ENCODE measurements at places on chromosomes 12 and 14.

- DNase-seq = no peak
These were observed 14.5 kb upstream of the IL22 start for GRCh38 chr12:68267892-68268396.

DNA sequence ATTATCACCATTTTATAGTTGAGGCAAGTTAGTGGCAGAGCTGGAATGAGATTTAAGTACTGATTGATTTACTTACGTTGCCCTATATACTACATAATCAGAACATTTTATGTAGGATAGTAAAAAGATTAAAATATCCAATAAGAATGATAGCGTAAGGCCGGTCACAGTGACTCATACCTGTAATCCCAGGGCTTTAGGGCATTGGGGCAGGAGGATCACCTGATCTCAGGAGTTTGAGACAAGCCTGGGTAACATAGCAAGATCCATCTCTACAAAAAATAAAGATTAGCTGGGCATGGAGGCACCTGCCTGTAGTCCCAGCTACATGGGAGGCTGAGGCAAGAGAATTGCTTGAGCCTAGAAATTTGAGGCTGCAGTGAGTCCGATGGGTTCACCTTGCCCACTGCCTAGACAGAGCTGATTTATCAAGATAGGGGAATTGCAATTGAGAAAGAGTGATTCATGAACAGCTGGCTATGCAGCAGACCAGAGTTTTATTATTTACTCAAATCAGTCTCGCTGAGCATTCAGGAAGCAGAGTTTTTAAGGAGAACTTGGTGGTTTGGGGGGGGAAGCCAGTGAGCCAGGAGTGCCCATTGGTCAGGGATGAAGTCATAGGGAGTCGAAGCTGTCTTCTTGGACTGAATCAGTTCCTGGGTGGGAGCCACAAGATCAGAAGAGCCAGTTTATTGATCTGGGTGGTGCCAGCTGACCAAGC lies 24.7 kb upstream of the SGPP1 start:
- DNase-seq = no peak

DNA sequence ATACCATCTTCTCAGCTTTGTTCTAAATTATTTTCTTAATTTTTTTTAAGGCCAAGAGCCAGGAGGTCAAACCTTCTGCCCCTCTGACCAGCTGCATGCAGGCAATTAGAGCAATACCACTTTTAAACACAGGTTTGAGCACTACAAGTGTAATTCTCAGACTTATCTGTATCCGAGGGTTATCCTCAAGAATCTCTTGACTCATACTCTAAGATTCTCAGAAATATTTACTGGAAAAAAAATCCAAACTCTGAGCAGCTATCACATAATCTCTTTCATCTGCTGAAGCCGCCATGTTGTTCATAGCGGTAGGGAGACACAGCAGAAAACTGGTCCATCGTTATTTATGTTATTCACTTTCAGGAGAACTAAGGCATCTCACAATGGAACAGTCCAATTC lies 27.4 kb upstream of the PTHLH start:
- no peak for DNase-seq

- DNase-seq = no peak
These were observed 20.5 kb downstream of the CCND2 start for GRCh38 chr12:4293966-4294505.

DNA sequence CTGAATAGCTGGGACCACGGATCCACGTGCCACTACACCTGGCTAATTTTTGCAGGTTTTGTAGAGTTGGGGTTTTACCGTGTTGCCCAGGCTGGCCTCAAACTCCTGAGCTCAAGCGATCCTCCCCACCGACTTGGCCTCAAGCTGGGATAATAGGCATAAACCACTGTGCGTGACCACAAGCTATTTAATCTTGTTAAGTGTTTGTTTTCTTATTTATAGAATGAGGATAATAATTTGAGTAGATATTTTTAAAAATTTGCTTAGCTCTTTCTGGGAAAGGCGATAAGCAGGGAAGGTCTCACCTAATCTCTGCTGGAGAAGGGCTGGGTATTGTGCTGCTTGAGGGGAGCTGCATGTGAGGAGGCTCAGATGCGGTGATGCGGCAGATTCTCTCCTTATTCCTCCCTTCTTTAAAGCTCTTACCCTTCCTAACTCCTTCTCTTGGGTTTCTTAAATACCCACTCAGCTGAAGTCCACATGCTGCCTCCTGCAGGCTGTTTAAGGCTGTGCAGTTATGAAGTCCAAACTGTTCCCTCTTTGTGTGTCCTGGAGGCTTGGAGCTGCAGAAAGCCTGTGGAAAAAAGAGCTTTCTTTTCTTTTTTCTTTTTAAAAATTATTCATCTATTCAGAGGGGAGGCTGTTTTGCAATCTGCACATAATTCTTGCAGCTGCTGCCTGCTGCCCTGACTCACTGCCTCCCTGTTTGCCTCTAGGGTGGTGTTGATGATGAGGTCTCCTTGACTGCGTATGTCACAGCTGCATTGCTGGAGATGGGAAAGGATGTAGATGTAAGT lies 37.9 kb downstream of the A2ML1 start:
- no peak for DNase-seq

- no peak for DNase-seq
These were observed 2.3 kb upstream of the AGAP2 start for GRCh38 chr12:57740656-57741412.

DNA sequence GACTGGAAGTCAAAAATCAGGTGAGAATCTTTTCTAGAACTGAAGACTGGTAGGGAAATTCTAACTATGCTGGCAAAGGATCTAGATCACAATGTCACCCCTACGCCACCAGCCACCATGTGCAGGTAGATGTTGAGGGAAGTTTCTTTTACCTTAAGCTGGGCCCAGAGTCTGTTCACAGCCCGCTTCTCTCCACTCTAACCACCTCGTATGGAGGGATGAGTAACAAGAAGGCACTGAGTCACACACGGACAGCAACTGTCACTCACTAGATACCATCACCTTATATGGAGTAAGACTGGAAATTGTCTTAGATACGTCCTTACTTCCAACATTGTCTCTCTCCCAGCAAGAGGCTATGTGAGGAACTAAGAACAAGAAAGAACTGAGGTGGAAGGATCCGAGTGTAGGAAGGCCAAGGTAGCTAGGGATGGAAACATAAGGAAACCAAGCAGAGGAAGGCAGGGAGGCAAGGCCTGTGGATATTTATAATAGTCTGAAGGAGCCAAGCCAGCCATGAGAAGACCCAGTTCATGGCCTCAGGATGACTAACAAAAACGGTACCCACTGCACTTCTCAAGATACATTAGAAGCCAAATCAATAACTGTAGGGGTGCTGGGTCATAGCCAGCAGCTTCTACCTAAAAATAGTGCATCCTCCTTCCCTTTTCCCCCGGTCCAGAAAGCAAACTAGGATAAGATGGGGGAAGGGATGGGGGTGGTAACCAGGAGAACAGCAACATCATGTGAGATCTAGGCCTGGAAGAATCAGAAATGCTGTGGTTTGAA lies 15.5 kb downstream of the REM2 start:
- DNase-seq = no peak

DNA sequence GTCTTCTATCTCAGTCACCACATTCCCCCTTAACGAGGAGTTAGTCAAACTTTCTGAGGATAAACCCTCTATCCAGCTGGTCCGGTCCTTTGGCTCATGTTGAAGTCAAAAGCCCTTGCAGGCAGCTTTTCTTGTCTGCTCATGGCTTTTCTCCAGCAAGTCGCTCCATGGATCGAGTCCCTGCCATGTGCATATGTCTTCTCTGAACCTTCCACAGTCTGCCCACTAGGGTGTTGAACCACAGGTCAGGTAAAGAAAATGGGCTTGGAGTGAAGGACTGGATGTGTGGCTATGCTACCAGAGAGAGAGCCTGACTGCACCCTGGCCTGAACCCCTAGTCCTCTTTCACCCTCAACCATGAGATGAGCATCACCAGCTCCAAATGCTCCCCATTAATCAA lies 22.8 kb downstream of the C14orf132 start:
- no peak for DNase-seq

DNA sequence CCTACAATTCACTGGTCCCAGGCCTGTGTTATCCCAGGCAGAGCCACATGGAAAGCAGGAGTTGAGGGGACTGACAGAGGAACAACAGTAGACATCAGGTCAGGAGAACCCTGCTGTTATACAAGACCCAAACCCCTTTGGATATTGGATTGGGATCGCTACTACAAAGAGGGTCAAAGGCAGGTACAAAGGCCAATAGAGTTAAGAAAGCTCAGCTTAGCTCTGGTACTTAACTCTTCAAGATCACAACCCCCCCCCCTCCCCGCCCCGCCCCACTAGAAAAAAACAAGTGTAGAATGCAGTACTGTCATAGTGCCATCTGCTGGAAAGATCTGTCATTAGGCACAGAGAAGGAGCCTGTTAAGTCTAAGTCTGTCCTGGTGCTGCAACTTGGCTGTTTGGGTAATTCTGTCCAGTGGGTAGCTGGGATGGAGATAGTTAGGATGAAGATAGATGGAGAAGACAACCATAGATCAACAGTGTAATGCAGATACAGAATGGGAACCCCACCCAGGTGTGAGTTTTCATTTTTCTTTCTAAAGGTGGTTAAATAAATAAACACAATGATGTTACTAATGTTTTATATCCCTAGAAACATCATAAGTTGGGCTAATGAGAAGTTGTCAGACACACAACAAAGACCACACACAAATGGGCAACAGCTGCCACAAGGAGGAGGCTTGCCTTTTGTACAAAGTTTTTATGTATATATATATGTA lies 17.2 kb downstream of the REM2 start:
- peak; percentile 20 for DNase-seq

GRCh38 chr12:13436182-13436581 lies 239.7 kb downstream of the EMP1 start:
- DNase-seq = no peak

DNA sequence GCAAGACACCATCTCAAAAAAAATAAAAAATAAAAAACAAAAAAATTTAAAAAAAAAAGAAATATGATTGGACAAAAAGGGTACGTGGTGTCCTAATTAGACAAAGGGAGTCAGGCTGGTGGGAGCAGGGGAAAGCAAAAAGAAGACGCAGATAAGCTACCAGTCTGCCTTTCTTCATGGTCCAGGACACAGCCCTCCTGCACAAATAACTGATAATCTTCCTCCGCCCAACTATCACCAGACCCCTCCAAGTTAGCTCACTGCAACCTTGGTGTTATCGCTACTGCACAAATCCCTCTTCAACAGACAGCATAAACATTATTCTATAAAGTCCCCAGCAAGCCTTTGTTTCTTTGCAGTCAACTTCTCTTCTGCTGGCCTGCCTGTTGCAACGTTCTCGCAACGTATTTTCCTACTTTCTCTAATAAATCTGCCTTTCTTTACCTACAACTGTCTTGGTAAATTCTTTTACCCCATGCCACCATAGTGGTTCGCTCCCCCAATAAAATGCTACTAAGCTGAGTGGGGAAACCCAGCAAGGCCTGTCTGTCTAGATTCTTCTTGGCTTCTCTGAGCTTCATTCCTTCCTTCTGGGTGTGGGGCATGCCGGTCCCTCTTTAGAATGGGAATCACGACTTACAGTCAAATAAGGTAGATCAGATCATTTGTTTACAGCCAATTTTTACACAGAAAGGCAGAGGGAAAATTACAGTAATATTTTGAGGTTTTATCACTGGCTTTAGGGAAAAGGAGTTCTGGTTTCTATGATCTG lies 14.6 kb upstream of the DNAL1 start:
- no peak for DNase-seq

DNA sequence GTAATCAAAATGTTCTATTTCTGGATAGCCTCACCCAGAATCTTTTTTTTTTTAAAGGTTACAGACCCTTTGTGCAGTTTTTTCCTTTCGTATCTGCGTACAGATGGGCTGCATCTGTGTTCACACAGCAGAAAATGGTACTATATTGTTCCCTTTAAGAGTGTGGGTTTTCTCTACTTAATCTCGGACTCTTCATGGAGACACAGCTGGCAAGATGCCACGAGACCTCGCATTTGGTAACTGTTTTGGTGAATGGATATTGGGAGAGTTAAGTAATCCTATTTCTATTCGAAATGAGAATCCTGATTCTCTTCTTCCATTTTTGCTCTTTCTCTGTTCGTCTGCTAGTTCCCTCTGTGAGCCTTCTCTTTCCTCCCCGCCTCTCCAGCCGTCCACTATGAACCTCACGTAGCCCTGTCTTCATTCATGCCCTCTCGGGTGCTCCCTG lies 85.7 kb downstream of the SAMD4A start:
- no peak for DNase-seq

GRCh38 chr12:125131958-125132357 lies 66.7 kb downstream of the AACS start:
- DNase-seq = no peak

DNA sequence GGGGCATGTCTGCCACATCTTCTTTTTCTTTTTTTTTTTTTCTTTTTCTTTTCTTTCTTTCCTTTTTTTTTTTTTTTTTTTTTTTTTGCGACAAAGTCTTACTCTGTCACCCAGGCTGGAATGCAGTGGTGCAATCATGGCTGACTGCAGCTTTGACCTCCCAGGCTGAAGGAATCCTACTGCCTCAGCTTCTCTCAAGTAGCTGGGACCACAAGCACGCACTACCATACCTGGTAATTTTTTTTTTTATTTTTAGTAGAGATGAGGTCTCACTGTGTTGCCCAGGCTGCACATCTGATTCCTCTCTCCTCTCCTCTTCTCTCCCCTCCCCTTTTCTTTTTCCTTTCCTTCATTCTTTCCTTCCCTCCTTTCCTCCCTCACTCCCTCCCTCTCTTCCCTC lies 18.5 kb downstream of the SLC15A5 start:
- no peak for DNase-seq

GRCh38 chr12:104121001-104121400 lies 17.0 kb downstream of the NFYB start:
- no peak for DNase-seq

DNA sequence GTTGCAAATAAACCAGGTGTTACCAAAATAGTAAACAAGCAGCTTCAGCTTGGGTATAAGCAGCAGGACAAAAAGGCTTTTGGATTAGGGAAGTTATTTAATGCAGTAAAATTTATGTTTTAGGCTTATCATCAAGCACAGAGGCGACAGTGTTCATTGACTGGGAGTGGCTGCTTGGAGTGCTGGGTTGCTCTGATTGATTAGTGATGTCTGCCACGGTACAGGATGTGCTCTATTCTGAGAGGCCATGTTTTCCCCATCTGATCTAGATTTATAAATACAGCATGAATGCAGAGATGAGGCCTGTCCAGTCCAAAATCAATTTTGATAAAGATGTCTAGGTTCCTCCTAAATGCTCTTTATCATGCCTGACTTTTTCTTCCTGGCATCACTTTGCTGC lies 83.5 kb downstream of the MAP1LC3B2 start:
- no peak for DNase-seq

DNA sequence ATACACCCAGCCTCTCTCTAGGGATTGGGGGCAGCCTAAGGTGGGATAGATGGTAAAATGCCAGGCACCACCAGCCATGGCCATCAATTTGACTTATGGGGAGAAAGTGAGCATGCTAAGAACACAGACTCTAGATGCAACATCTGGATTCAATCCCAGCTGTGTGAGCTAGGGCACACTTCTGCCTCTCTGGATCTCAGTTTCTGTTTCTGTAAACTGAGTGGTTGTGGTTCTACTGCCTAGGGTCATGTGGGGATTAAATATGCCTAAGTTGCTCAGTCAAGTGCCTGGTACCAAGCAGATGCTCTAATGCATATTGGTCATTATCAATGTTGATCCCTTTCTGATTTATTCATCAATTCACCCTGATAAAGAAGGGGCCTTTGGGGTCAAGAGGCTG lies 12.6 kb upstream of the OAS1 start:
- DNase-seq = no peak
